ENCODE measurements at places on chromosomes 1 and 21.
A peak's percentile ranks its signal among the peaks of the same experiment; 100 is the strongest.

DNA sequence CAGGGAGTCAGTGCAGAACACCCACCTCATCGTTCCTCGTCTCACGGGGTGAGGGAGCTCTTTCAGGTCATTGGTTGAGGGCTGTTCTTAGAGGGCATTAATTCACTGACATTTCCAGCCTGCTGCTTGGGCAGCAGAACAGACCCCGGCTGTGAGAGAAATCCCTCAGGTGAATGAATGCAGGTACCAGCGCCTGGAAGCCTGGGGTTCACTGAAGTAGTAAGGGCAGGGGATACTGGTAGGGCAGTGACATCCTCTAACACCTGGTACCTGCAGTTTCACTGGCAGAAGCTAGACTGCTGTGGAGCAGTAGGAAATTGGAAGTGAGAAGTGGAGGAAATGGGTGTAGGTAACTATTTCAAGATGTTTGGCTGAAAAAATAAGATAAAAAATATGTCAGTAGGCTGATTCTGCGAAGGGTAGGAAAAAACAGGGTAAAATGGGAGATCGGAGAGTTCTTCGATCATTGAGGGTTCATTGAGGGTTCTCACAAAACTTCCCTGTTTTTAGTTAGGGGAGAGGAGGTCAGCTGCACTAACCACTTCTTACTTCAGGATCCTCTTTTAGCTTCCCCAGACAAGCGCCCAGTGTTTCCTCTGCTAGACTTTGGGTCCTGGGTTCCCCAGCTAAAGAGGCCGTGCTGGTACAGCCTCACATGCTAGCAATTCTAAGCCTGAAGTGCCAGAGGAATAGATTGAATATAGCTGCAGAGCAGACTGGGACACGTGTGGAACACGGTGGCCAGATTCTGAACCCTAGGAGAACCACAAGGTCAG, 55.2 kb downstream of the RNF220 start:
- DNase-seq, result no peak

GRCh38 chr1:154760469-154760933, 109.6 kb downstream of the KCNN3 start:
- DNase-seq, result peak; percentile 82

DNA sequence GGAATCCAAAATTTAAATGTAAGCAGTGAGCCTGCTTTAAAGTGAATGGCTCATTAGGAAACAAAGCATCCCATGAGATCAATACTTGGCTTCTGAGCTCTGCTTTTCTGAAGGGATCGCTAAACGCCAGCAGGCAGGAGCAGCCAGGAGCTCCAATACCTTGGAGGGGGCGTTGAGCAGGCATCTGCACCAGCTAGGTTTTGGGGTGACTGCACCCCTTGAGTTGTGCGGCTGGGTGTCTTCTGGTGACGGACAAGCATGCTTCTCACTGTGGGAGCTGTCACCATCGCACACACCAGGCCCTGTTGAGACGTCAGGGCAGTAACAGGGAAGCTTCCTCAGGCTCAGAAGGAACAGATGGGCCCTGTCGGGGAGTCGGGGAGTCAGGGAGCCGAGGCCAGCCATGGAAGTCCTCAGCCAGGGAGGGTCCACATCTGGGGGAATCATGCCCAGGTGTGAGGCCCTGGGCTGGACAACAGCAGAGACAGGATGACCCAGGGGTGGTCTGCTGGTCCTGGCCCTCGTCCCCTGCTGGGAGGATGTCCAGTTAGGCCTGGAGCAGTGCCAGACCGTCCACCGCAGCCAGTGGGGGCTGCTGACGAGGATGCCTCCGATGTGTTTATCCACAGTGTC, 57.9 kb upstream of the ADARB1 start:
- no peak for DNase-seq

- DNase-seq, result no peak
Observed at GRCh38 chr1:2948751-2949680, 72.3 kb upstream of the ACTRT2 start.

DNA sequence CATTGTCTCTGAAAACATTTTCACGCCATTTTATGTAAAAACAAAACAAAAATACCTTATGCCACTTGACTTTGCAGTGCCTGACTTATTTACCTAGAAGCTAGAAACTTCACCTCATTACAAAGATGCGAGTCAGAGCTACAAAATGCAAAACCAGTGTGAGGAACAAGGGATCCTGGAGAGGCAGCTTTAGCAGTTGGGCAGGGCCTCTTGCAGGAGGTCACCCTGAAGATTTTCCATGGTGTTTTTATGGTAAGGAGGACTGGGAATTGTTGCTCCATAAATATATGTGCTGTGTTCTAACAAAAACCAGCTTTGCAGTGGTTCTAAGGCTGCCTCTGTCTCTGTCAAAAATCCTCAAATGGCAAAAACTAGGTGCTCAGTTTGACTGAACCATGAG, 36.4 kb upstream of the TARBP1 start:
- DNase-seq, result no peak

- DNase-seq, result no peak
Observed at GRCh38 chr1:172600615-172601014, 58.3 kb upstream of the FASLG start.

- no peak for DNase-seq
Observed at GRCh38 chr1:53639996-53640700, 98.8 kb downstream of the GLIS1 start.

DNA sequence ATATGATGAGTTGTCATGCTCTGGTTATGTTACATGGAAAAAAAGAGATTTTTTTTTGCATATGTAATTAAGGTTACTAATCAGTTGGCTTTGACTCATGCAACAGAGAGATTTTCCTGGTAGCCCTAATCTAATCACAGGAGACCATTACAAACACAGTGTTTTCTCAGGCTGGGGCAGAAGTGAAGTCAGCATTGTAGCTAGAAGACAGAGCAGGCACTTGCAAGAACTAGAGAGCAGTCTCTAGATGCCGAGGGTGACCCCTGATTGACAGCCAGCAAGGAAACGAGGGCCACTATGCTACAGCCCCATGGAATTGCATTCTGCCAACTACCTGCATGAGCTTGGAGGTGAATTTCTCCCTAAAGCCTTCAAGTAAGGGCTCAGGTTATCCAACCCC, 151.3 kb downstream of the RUNX1 start:
- DNase-seq, result no peak

DNA sequence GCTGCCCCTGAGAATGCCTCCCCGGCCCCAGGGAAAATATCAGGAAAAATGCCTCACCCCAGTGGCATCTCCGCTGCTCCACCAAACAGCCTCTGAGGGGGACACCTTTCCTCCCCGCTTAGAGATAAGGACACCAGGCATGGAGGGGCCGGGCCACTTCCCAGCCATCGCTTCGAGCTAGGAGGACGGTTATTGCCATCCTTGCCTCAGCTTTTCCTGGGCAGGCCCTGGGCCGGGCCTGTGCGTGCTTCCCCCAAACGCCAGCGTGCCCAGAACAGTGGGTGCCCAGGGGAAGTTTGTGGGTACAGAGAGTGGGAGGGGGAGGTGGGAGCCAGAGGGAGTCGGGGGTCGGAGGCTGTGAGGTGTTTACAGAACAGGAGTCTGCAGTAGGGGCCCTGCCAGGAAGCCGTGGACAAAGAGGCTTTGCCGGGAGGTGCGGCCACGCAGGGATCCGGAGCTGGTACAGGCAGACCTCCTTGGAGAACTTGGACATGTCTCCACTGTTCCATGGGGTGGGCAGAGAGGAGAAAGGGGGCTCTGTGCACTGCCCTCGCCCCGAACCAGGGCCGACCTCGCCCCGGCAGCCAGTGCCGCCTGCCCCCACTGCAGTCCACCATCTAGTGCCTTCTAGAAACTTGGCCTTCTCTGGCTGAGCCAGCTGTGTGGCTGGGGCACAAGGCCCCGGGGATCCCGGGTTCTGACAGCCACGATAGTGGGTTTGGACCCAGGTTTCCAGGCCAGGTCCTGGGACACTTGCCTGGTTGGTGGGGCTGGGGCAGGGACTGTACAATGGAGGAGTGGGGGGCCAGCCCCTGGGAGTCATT, 33.5 kb upstream of the TTC34 start:
- no peak for DNase-seq

DNA sequence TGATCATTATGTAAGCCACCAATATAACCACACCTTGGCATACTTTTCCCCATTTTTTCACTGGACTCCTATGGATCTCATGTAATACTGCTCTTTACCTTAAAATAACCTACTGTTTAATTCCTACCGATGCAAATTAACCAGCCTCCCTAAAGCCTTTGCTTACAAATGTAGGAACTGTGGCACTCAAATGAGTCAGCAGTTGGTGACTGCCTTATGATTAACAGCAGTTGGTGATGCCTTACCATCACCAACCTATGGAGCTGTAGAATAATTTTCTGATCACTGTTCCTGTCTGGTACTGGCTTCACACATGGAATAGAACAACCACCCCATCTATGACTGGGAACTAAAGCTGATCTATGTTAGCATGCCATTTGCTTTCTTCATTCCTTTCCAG, 7.8 kb upstream of the NUDT17 start:
- no peak for DNase-seq

DNA sequence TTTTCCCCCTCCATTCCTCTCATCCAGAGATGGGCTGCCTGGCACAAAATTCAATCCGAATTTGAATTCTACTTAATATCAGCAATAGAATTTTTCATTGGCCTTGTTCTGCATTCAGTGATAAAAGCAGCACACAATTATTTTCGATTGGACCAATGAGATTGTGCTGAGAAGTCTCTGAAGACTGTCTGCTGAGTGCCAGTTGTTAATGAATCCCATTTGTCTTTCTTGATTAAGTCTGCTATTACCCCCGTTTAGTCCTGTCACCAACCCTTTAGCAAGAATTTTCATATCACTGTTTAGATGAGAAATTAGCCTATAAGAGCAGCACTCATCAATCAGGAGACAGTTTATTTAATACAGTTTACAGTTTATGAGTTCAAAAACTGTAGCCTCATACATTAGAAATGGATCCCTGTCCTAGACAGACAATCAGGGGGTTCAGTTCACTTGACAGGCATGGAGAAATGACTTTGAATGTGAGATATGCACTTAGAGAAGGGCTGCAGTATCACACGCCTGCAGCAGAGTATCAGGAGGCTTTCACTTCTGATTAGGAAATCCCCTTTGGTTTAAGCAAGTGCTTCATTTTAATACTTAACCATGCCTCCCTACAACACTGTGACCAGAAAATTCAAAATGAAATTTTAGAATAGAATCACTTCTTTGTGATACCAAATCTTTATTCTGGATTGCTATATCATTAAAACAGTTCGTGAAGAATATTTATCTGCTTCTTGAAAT, 304.7 kb upstream of the PTBP2 start:
- no peak for DNase-seq

DNA sequence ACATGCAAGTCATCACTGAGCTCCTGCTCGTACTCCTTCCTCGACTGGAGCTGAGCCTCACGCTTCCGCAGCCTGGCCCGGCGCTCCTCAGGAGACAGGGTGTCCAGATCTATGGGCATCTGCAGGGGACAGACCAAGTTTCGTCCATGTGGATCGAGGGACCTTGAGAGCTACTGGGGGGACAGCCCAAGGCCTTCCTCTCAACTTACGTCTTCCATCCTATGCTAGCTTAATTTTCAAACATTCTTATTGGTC, 2.4 kb downstream of the MRPL55 start:
- DNase-seq, result no peak

GRCh38 chr1:211549092-211549711, 29.8 kb downstream of the SLC30A1 start:
- no peak for DNase-seq

GRCh38 chr1:85135392-85135798, 65.4 kb downstream of the SYDE2 start:
- DNase-seq, result no peak

Data from CD4-positive, alpha-beta T cell treated with Interleukin-6 at 100 ng/mL for 8 hours (primary cell).